Myocyte (in vitro differentiated cells): ENCODE measurements at places on chromosomes 16 and 17. TPM values are rescaled to one million over a fixed set of nuclear protein-coding genes. Genes with fewer than 3 reads are reported as not detected.

The ZDHHC1 gene
- 12.8 and 19.2 TPM in 2 replicates for total RNA-seq

The TOX3 gene
- not detected in 2 replicates for total RNA-seq

The CTRB2 gene
- total RNA-seq = 2.3 and 6.1 TPM in 2 replicates

The CBX2 gene
- total RNA-seq = 1.3 and 2.2 TPM in 2 replicates

The TEX14 gene
- 0.10 and 0.48 TPM in 2 replicates for total RNA-seq

The USP22 gene
- total RNA-seq = 268 and 312 TPM in 2 replicates

The FBXW10 gene
- total RNA-seq = 0.13 TPM in 1 of 2 replicates, not detected in the other

The CAPNS2 gene
- total RNA-seq = not detected in 2 replicates

The SPOP gene
- total RNA-seq = 35.7 and 47.1 TPM in 2 replicates

The AXIN2 gene
- 5.1 and 22.4 TPM in 2 replicates for total RNA-seq

The CLDN6 gene
- total RNA-seq = 0.52 TPM in 1 of 2 replicates, not detected in the other

The UMOD gene
- not detected in 2 replicates for total RNA-seq

The NPIPB6 gene
- 0.56 and 1.1 TPM in 2 replicates for total RNA-seq

The SLFN14 gene
- not detected in 2 replicates for total RNA-seq

The GPR139 gene
- not detected in 2 replicates for total RNA-seq
